ENCODE measurements at places on chromosomes 5 and 9.

- no peak for DNase-seq
These were observed 69.0 kb upstream of the ZSWIM6 start for GRCh38 chr5:61263072-61263471.

DNA sequence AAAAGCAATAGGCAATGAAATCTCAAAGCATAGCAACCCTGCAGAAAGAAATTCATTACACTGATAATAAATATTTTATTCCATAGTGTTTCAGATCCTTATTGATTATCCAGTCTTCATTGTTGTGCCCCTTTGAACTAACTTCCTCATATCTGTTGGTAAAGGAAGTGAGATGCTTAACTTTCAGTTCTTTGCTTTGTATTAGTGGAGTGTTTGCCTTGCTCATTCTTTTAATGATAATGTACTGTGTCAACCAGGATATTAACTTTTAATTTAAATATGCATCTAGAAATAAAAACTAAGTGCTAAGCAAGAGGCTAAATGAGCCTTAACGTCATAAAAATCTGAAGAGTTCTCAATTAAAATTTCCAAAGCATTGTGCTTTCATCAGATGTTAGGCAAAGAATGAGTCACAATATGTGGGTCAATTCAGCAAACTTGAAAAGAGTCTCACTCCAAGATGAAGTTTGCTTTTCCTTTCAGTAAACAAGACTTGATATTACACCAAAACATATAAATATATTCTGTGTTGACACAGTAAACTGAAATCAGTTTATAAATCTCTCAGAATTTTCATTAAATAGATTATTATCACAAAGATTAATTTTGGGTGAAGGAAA is 105.9 kb downstream of the GIN1 start:
- DNase-seq: no peak

GRCh38 chr5:118466418-118466817 is 521.9 kb downstream of the DTWD2 start:
- DNase-seq: no peak

DNA sequence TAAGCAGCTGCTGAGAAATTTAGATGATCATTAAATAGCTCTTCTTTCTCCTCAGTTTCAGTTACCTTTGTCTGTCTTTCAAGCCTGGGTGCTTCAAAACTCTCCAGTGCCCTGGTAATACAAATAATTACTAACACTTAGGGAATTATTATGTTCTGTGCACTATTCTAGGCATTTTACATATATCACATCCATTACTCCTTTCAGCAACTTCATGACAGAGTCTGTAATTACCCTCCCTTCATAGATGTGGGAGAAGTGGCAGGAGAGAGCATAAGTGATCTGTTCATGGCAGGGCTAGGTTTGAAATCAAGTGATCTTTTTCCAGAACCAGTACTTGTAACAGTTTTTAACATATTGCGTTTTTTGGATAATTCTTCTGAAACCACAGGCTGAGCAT is 32.0 kb downstream of the MAN2A1 start:
- DNase-seq: no peak

DNA sequence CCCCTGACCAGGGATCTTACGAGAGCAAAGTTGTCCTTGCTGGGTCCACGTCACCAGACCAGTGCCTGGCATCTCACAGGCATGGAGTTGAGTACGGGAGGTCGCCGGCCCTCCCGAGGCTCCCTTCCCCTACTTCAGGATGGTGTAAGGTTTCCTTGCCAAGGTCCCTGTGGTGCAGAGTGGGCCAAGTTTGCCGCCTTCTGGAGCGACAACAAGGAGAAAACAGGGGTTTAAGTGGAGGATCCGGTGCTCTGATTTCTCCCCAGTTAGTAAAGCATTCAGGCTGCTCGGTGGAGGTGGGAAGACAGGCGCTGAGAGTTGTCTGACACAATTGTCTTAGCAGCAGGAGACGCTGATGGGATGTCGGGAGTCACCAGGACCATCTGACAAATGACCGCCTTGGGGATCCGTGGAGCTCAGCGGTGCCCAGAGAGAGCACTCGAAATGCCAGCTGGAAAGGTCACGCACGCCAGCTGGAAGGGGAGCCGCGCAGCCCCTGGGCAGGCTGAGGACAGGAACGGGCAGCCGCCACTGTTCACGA is 37.3 kb downstream of the ADAMTS2 start:
- DNase-seq: no peak

DNA sequence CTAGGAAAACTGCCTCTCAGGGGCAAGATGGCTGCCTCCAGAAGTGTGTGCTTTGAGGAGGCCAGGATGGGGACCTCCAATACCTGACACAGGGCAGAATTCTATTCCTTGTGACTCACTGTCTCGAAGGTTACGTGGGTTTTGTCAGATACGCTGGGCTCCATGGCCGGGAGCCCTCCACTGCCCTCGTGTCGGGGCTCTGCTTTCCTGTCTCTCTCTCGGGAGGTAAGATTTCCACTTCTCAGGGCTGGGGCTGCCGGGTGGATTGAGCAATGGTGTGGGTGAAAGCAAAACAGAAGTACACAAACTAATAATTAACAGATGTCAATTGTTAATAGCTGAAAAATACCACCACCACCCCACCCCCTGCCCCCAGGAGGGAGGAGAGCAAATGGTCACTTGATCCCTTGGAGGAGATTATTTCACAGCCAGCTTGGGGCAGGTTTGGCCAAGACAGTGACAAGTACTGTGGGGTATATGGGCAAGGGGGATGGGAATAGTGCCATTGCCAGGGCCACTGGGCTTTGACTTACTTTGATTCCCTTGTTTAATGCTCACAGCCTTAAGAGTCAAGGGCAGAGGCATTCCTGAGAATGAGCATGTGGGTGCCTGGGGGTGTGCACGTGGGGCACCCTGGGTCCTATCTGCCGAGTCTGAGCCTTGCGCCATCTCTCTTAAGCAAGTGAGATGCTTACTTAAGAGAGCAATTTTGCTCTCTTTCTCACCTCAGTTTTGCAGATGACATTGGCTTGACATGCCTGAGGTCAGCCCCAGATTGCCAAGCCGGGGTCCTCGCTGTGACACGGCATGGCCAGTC is 28.8 kb upstream of the DAB2IP start:
- no peak for DNase-seq

GRCh38 chr5:115297031-115297430 is 577 bp upstream of the CCDC112 start:
- DNase-seq: no peak

DNA sequence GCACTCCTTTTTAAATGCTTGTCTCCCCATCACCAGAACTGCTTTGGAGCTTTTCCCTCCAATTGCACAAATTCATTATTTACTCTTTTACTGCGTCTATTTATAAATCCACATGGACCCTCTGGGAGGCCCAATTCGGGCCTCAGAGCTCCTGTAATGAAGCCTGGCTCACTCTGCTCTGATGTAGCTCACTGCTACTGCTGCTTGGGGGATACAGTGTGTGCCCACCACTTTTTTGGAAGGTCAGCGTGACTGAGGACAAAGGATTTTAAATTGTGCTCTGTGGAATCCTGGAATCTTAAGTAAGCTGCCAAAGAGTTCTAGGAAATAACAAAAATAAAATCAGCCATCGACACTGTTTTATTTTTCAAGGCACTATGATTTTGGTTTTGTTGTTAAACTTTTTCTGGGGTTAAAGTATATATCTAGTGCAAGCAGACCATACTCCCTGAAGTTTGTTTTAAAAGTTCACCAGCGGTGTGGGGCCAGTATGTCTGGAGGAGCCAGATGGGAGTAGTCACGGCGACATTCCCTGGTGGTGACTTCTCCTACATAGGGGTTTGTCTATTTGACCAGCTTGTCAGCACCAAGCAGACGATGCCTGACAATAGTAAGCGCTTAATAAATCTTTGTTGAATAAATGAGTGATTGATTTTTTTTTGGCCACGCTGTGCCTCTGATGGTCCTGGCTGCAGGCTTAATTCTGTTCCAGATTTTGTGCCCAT is 142.8 kb downstream of the TMEM38B start:
- no peak for DNase-seq

GRCh38 chr5:131647048-131647769 is 12.2 kb upstream of the RAPGEF6 start:
- no peak for DNase-seq

GRCh38 chr5:146618434-146618833 is 102.4 kb upstream of the GPR151 start:
- no peak for DNase-seq

DNA sequence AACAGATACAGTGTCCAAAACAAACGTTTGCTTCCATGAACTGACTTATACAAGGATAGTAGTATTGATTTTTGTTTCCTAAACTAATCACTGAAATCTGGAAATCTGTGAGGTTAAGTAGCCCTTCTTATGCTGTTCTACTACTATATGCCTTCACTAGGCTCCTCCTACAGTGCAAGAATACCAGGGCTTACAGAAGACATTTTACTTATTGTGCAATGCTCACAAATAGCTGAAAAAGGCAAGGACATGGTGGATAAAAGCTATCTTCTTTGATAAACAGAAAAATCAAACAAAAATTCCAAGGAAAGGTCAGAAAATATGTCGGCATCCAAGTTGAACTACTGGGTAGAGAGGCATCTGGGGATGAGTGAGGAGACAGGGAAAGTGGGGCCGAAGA is 61.9 kb downstream of the OXCT1 start:
- no peak for DNase-seq

DNA sequence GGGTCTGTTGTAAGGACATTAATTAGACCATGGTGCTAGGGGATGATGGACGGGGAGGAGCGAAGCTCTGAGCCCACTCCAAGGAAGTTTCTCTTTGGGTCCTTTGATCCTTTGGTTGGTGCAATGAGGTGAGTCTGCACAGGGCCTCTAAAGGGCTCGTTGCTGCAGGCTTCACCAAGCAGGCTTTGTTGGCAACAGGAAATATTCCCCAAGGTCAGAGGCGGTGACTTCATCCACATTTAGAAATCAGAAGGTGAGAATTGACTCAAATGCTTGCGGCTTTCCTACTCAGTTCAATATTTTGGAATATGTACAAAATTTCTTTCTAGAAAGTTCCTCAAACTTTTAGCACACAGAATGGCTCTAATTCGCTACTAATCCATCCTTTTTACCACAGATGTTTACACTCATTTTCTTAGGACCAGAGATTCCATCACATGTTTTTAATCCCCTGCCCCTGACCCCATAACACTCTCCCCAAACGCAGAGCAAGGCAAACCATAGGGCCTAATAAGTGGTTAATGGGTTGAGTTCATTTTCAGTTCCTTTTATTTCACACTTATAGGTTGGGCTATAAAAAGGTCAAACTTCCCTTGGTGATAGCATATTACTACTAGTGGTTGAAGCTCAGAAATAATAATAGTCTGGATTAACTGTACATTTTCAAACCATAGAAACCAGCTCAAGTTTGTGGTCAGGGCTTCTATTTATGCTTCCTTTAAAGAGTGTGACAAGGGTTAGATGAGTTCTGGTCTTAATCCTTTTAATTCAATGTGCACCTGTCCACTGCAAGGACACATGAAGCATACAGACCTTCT is 37.3 kb upstream of the TMEM252 start:
- no peak for DNase-seq

GRCh38 chr5:75526070-75526469 is 14.4 kb downstream of the POLK start:
- DNase-seq: no peak

GRCh38 chr9:120923620-120924328 is 2.8 kb downstream of the TRAF1 start:
- no peak for DNase-seq

DNA sequence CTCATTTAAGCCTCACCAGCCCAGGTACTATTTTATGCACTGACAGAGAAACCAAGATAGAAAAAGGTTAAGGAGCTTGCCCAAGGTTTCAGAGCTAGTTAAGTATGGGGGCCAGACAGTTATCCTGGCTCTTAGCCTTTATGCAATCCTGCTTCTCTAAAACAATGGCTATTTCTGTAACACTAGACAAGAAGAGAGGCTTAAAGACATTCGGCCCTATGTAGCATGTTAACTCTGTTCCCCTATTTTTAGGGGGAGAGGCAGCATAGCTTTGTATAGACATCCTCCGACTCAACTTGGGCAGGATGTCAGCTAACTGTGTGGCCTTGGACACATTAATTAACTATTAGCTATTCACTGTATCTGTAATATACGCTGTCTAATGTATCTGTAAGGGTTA is 54.6 kb downstream of the LHFPL2 start:
- no peak for DNase-seq

DNA sequence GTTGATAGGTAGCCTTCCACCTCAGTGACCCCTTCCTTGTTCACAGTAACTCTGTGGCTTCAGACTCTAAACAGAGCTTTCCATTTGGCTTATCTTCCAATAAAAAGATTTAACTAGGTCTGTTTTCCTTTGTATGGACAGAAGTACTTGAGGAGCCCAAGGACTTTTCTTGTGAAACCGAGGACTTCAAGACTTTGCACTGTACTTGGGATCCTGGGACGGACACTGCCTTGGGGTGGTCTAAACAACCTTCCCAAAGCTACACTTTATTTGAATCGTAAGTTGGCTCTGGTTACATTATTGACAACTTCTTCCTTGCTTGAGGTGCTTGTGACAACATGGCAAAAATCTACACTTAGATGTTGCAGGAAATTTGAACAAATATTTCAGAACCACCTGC is 39.4 kb downstream of the OSMR start:
- no peak for DNase-seq

- DNase-seq: peak; percentile 70
These were observed 109.4 kb downstream of the PSD2 start for GRCh38 chr5:139904816-139905661.

GRCh38 chr9:120640380-120640779 is 60.4 kb upstream of the CDK5RAP2 start:
- no peak for DNase-seq

GRCh38 chr9:13446938-13447842 is 167.7 kb upstream of the MPDZ start:
- no peak for DNase-seq

DNA sequence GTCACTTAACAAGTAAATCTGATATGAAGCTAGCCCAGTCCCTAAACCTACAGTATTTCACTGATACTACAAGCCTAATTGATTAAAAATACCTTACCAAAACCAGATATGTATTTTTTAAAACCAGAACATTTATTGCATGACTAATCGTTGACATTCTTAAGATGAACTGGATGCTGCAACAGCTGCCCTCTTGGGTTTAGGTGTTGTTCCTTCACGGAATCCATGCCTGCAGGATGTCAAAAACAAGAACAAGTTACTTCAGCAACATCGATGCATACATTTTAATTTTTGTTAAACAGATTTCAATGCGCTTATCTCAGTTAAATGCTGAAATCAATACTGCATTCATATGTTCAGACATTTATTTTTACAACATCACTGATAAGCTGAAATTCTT is 2.7 kb downstream of the RPL37 start:
- DNase-seq: no peak

DNA sequence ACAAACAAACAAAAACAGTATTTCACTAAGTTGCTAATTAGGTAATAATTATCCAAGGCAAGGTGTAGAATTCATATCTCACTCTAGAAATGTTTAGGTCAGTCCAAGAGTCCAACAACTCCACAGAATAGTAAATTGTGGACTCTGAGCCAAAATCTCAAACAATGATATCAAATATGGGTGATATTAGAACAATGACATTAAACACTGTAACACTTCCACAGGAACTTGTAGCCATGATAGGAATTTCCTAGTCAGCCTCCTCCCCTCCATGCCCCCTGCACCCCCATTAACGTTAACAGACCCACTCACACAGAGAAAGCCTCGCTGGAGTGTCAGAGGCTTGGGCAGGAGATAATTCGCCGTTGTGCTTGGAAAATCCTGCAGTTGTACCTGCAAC is 305.0 kb upstream of the PIK3R1 start:
- no peak for DNase-seq

- peak; percentile 52 for DNase-seq
These were observed 121.1 kb downstream of the EGFLAM start for GRCh38 chr5:38379350-38379937.

All from lung (tissue), 17 donors.